H1 (cell line): ENCODE measurements at places on chromosomes 4 and X.
A peak's percentile ranks its signal among the peaks of the same experiment; 100 is the strongest.

- DNase-seq, result peak; percentile 62
- peak overlapping the region; percentile 95 for H3K27ac ChIP-seq
- H3K36me3 ChIP-seq, result no peaks in the 10 kb centered on the region
- no peaks in the 10 kb centered on the region for H3K27me3 ChIP-seq
- peak overlapping the region; percentile 61 for H3K4me3 ChIP-seq
Observed at GRCh38 chrX:47361538-47362511, 8.6 kb upstream of the ZNF157 start.

DNA sequence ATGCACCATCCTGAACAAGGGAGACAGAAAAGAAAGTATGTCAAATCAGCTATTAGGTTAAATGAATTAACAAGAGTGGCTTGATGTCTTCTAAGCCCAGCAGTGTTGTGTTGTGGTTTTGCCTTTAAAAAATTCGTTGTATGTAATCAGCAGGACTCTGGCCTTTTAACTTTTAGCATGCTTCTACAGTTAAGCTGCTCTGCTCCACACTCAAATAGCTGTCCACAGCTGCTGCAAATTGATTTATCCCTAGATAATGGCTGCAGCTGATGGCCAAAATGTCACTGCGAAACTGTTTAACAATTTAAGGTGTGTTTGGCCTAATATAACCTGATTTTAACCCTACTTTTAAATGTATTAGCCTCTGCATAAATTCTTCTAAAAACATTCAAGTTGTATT, 85.8 kb downstream of the CXXC4 start:
- H3K36me3 ChIP-seq, result no peaks in the 10 kb centered on the region
- no peak overlapping the region for H3K27ac ChIP-seq
- no peaks in the 10 kb centered on the region for H3K4me1 ChIP-seq
- no peak for DNase-seq
- no peak overlapping the region for H3K4me3 ChIP-seq

GRCh38 chr4:15963576-15963975, 601 bp upstream of the FGFBP2 start:
- peaks cover 2% of the 10 kb centered on the region; the same call in 1 of the 2 replicates for H3K4me1 ChIP-seq
- H3K36me3 ChIP-seq, result no peaks in the 10 kb centered on the region
- no peak overlapping the region for H3K27ac ChIP-seq
- H3K4me3 ChIP-seq, result no peak overlapping the region

- no peak overlapping the region for H3K27ac ChIP-seq
- no peak for DNase-seq
- H3K4me1 ChIP-seq, result no peaks in the 10 kb centered on the region
- no peak overlapping the region for H3K4me3 ChIP-seq
Observed at GRCh38 chr4:174707051-174707676, 121.9 kb downstream of the GLRA3 start.

DNA sequence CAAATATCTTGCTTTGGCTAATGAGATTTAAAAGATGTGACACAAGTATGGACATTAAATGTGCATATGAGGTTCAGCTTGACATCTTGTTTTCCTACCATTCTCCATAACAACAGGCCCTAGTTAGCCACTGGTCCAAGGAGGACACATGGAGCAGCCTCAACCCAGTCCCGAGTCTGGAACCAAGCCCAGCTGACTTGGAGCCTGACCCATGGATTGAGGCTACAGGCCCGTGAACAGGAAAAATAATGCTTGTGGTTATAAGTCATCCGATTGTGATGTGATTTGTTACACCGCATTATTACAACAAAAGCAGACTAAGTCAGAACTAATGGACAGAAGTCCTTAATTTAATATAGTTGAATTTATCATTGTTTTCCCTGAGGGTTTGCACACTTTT, 123.2 kb upstream of the BANK1 start:
- no peak overlapping the region for H3K4me3 ChIP-seq
- no peaks in the 10 kb centered on the region for H3K36me3 ChIP-seq
- no peak overlapping the region for H3K27ac ChIP-seq
- H3K27me3 ChIP-seq, result no peaks in the 10 kb centered on the region
- DNase-seq, result no peak
- no peaks in the 10 kb centered on the region for H3K4me1 ChIP-seq

DNA sequence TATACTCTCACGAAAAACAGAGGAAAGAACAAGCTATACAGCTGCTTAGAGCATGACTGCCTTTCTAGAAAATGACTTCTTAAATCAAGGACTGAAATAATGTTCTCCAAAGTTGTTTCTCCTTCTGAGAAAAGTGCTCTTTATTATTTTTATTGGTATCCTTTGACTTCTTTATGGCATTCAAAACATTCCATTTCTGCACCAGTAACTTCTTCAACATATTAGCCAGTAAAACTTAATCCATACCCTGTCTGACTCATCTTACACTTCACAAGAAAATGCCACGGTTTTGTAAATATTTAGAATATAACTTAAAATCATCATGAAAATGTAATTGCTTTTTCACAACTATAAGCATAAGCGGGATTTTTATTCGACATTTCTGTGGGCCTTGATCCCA, 180.4 kb downstream of the NR3C2 start:
- no peaks in the 10 kb centered on the region for H3K27me3 ChIP-seq
- no peak for DNase-seq
- no peaks in the 10 kb centered on the region for H3K36me3 ChIP-seq

DNA sequence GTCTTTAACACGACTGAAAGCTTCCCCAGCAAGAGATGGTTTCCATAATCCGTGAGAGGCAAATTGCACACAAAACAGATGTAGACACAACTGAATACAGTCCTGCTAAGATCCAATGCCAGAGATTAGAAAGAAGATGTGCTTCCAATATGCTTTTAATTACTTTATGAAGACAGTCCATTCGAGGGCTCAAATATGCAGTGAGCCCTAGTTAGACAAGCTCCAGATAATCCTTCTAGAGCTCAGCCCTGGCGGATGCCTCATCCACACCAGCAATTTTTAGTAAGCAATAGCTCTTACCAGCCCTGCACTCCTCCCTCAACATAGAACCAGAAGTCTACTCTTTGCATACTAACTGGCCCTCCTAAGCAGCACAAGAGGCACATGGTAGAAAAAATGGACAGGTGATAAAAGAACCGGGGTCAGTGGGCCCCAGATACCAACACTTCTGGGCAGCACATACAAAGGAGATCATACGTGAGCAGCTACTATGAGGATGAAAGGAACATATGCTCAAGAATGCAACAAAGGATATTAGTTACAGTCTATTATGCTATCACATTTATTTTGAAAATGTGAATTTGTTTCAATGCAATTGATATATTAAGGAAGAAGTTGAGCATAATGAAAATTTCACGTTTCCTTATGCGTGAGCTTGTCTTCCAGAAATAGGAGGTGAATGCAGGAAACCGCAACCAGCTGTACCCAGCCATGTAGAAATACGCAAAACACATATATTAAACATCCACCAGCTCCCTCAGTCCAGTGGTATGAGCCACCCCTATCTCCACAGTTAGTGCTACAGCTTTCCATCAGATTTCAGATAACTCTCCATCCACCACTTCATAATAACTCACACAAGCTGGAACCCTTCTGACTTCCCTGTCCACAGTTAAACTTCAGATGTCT, 34.3 kb downstream of the GPC4 start:
- no peaks in the 10 kb centered on the region for H3K36me3 ChIP-seq

GRCh38 chr4:22356987-22357596, 158.8 kb downstream of the ADGRA3 start:
- H3K4me1 ChIP-seq, result no peaks in the 10 kb centered on the region
- H3K4me3 ChIP-seq, result no peak overlapping the region
- H3K27me3 ChIP-seq, result no peaks in the 10 kb centered on the region
- no peaks in the 10 kb centered on the region for H3K36me3 ChIP-seq
- no peak for DNase-seq
- H3K27ac ChIP-seq, result no peak overlapping the region

DNA sequence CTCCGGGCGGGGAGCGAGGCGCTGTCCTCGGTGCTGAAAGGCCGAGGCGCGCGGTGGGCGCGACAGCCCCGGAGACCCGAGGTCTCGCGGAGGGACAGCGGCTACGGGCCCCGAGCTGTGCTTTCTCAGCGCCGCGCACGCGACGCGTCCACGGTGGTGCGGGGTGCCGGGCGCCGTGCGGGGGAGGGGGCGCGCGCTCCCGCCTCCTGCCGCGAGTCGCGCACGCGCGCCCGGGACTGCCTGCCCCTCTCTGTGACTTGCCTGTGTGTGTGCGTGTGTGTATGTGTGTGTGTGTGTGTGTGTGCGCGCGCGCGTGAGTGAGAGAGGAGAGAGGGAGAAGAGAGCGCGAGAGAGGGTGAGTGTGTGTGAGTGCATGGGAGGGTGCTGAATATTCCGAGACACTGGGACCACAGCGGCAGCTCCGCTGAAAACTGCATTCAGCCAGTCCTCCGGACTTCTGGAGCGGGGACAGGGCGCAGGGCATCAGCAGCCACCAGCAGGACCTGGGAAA, at the start of gene GRIA2:
Gene GRIA2, plus strand, starts transcription at position 358 of the 511 bp plus-strand sequence. CDS start 315 bp downstream, outside the sequence.
- DNase-seq, result no peak
- peaks cover 34% of the 10 kb centered on the region for H3K27me3 ChIP-seq
- no peaks in the 10 kb centered on the region for H3K36me3 ChIP-seq
- no peak within 1 kb of the TSS for H3K27ac ChIP-seq
- no peaks in the 10 kb centered on the region for H3K4me1 ChIP-seq

GRCh38 chrX:1099146-1099770, 113.2 kb downstream of the CRLF2 start:
- no peaks in the 10 kb centered on the region for H3K4me1 ChIP-seq
- DNase-seq, result no peak
- no peaks in the 10 kb centered on the region for H3K36me3 ChIP-seq
- no peak overlapping the region for H3K4me3 ChIP-seq
- H3K27me3 ChIP-seq, result no peaks in the 10 kb centered on the region
- H3K27ac ChIP-seq, result no peak overlapping the region

DNA sequence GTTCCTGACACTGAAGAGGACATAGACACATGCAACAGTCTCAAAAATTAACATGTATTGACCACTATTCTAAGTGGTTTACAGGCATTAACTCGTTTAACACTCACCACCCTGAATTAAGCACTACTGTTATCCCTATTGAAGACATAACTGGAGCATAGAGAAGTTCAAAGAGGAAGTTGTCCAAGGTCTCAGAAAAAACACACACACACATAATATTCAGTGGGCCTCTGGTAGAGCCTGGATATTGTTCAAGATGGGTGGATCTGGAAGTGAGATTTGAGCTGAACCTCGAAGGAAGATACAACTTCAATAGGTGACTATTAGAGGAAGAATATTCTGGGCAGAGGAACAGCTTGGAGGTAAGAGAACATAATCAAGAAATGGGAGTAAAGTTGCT, 334.9 kb downstream of the HNRNPD start:
- no peaks in the 10 kb centered on the region for H3K36me3 ChIP-seq
- no peak for DNase-seq
- H3K4me1 ChIP-seq, result peaks cover 9% of the 10 kb centered on the region
- H3K27me3 ChIP-seq, result peaks cover 19% of the 10 kb centered on the region
- H3K27ac ChIP-seq, result no peak overlapping the region

- 0 out of 2 replicates have a peak, but pooled peaks cover 3% of the 10 kb centered on the region for H3K27me3 ChIP-seq
- DNase-seq, result peak; percentile 75
- H3K27ac ChIP-seq, result no peak within 1 kb of the TSS
- peak within 1 kb of the TSS; percentile 73 for H3K4me3 ChIP-seq
- no peaks in the 10 kb centered on the region for H3K4me1 ChIP-seq
Observed at GRCh38 chr4:75940692-75941253, at the start of gene NAAA. Gene NAAA, minus strand, starts transcription at chr4:75941013. Its CDS starts 64 bp downstream, at chr4:75940949.

DNA sequence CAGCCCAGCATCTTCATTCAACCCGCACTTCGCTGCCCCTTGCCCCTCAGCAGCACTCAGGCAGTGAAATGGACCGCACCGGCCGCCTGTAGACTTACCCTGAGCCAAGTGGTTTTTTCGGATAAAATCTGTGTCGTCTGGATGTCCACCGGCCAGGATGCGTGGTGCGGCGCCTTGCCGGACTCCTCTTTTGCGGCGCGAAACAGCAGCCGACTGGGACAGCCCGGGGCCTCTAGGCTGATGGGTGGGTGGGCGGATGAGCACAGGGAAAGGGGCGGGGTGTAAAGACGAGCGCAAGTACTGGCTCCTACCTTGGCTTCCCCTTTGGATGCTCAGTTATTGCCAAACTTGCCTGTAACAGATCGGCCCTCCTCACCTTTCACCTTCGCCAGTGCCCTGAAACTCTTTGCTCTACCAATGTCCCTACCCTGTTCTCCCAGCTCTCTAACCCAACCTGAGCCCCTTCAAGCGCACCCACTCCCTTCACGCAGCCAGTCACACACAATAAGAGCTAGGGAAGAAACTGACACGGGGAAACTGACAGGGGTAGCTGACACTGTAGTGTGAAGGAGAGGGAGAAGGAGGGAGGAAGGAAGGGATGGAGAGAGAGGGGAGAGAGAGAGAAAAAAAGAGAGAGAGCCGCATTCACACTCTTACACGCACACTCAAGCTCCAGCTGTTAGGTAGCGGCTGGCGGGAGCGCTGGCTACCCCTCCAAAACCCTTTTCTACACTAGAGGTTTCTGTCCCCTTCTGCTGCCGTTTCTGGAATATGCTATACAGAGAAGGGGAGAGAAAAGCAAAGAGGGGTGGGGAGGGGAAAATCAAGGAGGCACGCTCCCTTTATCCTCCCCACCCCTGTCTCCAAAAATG, 559 bp downstream of the TRPC5 start:
- H3K4me3 ChIP-seq, result peak overlapping the region; percentile 45
- peaks cover 13% of the 10 kb centered on the region for H3K27me3 ChIP-seq
- no peaks in the 10 kb centered on the region for H3K36me3 ChIP-seq
- H3K27ac ChIP-seq, result no peak overlapping the region
- peak; percentile 49 for DNase-seq

- peaks cover 55% of the 10 kb centered on the region for H3K36me3 ChIP-seq
- no peak for DNase-seq
- H3K27me3 ChIP-seq, result no peaks in the 10 kb centered on the region
- no peaks in the 10 kb centered on the region for H3K4me1 ChIP-seq
Observed at GRCh38 chr4:3217266-3217665, 31.7 kb upstream of the MSANTD1 start.

DNA sequence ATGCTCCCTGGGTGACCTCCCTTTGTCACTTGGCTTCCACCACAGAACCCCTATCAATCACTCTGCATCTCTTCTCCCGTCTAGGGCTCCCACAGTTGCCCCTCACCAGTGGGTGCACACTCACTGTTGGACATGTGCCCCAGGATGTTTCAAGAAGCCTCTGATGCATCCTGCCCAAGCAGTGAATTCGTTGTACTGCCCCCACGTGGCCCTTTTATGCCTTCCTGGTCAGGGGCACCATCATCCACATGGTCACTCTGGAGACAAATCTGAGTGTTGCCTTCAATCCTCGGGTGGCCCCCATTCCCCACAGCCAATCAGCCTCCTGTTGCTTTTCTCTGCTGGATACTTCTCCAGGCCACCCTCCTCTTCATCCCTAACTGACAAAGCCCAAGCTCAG, 12.2 kb downstream of the ITIH6 start:
- peak; percentile 59 for DNase-seq
- H3K27ac ChIP-seq, result no peak overlapping the region
- H3K27me3 ChIP-seq, result no peaks in the 10 kb centered on the region
